Femur (tissue), 1 donor: ENCODE measurements at places on chromosomes 12 and 14.
A peak's percentile ranks its signal among the peaks of the same experiment; 100 is the strongest.

- no peak for DNase-seq
Observed at GRCh38 chr12:31205054-31205453, 120.9 kb downstream of the SINHCAF start.

- no peak for DNase-seq
Observed at GRCh38 chr14:74504412-74504811, 10.8 kb downstream of the ISCA2 start.

- DNase-seq: peak; percentile 54
Observed at GRCh38 chr12:62438098-62438692, 28.4 kb upstream of the MON2 start.

GRCh38 chr14:53628261-53628660, 328.4 kb downstream of the BMP4 start:
- no peak for DNase-seq

DNA sequence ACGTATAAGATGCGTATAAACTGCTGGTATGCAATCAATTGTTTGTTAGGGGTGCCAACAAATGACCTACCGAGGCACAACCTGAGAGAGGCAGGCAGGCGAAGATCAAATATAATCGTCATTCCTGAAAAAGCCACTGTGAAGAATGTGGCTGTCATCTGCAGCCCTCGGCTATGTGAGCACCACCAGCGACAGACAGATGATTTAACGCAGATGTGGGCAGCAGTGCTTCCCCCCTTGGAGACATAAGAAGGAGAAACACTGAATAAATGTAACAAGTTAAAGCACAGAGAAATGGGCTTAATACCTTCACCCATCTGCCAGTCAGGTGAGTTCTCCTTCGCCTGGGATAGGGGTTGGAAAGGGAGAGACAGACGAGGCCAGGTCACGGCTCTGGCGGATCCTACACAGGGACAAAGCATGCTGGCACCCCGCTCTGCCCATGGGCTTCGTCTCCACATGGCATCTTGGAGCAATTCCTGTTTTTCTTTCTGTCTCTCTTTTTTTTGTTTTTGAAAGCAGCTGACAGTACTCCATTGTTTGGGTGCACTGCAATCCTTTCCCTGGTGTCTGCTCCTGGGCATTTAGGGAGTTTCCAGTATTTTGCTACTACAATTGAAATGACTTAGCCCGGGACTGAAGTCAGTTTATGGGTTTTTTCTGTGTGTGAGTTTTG, 28.1 kb downstream of the TNFAIP2 start:
- DNase-seq: no peak

DNA sequence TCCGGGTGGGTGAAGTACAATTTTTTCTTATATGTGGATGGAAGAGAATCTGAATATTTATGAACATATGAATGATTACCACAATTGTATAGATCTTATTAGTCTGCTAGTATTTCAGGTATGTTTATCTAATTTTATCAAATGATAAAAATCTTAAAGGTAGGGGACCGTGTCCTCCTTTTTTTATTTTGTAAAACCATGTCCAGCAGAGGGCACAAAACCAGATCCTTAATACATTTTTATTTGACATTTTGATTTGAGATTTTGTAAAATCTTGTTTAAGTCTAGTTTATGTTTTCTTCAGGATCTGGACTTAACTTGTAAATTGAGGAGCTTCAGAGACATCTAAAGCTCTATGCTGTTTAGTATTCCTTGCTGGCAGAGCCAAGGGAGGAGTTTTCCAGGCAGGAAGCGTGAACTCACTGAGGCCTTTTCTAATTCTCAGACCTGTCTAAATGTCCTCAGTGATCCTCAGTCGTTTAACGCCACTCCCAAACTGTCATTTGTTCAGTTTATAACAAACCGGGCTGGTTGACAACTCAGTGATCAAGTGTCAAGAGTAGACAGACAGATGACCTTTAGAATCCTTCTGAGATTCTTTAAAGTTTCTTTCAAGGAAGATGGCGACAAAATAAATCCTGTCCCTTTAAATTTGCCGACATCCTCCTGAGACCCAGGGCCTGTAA, 263.9 kb downstream of the KTN1 start:
- DNase-seq: no peak

DNA sequence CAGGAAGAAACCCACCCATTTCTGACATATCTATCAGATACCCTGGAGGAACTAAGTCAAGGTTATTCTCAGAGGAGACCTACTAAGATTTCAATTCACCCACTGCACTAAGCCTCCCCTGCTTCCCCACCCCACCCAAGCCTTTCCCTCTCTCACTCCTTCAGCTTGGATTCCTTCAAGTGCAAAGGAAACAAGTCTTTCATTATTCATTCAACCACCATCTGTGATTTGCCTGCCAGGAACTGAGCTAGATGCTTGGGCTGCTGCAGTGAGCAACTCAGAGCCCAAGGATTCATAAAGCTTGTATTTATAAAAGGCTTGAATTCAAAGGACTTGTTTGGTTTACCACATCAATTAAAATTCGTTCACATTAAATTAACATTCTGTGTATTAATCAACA, 161.3 kb downstream of the GXYLT1 start:
- DNase-seq: no peak

DNA sequence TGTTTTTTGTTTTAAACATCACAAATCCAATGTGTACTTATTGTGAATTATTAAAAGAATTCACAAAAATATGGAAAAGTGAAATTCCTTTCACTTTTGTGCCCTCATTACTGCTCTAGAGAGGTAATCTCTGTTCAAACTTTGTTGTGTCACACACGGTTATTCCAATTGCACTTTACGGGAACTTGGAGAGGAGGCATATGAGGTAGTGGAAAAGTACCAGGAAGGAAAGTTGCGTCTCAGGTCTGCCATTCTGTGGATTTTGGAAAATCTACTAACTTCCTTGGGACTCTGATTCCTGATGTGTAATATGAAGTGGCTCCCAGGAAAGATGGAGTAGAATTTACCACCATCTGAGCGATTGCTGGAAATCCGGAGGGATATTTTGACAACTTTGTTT, 90.9 kb upstream of the DCN start:
- peak; percentile 35 for DNase-seq

DNA sequence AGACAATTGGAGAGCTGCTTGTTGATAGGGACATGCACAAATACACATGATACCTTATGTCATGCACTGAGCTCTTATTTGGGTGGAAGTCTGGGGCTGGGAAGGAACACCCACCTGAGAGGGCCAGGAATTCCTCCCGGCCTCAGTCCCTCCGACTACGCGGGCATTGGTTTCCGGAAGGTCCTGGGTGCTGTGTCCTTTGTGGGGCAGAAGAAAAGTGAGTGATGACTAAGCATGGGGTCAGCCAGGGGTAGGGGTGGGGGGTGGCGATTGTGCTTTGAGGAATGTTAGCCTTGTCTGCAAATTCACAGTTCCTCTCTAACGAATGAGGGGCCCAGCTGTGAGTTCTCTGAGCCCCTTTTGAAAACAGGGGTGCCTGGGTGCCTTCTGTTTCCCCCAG, 798 bp downstream of the CELA1 start:
- no peak for DNase-seq

GRCh38 chr14:105118646-105119407, 49.7 kb downstream of the JAG2 start:
- DNase-seq: no peak

DNA sequence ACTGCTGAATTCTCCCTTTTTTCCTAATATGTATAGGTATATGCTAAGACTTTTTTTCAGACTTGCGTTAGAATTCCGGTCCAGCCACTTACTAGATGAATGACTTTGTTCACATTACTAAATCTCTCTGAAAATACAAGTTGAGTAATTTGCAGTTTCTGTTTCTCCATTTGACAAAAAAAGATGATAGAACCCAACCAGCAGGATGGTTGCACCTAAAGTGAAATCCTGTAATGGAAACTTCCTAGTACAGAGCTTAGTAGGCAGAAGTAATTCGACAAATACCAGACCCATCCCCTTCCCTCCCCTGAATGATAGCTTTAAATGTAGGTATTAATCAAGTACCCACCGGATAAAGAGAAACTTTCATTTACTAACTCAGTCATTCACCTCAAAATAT, 113.6 kb upstream of the RAP1B start:
- no peak for DNase-seq

DNA sequence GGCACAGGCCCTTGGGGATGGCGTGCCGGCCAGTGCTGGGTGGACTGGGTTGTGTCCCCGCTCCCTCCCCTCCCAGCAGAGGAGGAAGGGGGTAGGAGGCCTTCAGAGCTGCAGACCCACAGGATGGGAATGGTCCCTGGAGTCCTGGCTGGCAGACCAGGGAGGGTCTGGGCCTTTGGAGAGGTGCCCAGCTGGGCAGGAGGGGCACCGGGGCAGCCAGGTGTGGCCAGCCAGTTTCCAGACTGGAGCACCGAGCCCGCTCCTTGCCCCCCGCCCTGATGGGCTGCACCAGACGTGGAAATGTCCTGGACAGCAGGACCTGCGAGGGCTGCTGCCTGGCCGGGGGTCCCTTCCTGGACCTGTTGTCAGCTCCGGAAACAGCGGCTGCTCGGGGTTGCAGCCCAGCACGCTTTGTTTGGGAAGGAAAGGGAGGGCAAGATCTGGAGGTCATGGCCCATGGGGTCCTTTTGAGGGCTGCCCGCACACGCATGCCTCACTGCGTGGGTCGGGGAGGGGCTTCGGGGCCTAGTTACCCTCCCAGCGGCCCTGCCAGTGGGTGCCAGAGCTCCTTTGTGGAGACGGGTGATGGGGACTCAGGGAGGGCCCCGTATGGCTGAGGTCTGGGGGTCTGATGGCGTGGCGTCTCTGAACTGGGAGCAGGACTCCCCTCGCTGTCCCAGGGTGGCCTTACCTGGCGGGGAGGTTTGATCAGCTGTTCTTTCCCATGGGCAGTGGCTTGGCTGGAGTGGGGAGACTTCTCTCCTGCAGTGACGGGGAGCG, 9.1 kb downstream of the KIF26A start:
- peak; percentile 21 for DNase-seq

GRCh38 chr12:32398816-32399369, 465 bp upstream of the FGD4 start:
- DNase-seq: no peak

DNA sequence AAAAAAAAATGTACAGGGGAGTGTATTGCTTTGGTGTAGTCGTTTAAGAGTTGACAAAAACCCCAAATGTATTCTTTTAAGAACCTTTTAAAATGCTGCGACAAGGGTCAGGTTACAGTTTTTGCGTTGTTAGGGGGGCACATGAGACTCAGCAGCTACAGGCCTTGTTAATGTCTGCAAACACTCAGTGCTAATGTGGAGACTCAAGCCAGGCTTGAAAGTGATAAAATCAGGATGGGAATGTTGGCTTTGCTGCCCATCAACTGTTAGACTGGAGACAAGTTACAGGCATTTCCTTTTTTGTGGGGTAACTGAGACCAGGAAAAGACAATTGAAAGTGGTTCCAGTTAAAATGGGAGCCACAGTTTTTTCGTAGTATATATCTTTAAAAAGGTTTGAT, 84.8 kb downstream of the PRKCH start:
- no peak for DNase-seq
